ENCODE measurements at places on chromosomes 1 and 21.

- DNase-seq, result no peak
These were observed 104.8 kb downstream of the PAX7 start for GRCh38 chr1:18735224-18735997.

DNA sequence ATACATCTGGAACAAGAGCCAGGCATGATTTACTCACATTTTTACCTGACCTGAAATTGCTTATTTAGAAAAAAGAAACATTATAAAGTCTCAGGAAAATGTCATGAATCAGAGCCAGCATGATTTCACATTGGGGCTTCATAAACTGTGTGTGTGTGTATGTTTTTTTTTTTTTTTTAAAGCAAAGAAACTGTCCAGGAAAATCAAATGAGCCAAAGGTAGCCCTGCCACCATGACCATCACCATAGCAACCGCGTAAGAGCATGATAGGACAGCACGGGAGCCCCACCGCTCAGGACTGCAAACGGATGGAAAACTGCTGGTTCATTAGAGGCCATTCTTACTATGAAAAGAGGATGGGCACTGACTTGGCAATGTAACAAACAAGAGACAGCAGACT, 139.2 kb downstream of the NTMT2 start:
- DNase-seq, result no peak

- DNase-seq, result no peak
These were observed 24.3 kb upstream of the IFNAR2 start for GRCh38 chr21:33205476-33205875.

DNA sequence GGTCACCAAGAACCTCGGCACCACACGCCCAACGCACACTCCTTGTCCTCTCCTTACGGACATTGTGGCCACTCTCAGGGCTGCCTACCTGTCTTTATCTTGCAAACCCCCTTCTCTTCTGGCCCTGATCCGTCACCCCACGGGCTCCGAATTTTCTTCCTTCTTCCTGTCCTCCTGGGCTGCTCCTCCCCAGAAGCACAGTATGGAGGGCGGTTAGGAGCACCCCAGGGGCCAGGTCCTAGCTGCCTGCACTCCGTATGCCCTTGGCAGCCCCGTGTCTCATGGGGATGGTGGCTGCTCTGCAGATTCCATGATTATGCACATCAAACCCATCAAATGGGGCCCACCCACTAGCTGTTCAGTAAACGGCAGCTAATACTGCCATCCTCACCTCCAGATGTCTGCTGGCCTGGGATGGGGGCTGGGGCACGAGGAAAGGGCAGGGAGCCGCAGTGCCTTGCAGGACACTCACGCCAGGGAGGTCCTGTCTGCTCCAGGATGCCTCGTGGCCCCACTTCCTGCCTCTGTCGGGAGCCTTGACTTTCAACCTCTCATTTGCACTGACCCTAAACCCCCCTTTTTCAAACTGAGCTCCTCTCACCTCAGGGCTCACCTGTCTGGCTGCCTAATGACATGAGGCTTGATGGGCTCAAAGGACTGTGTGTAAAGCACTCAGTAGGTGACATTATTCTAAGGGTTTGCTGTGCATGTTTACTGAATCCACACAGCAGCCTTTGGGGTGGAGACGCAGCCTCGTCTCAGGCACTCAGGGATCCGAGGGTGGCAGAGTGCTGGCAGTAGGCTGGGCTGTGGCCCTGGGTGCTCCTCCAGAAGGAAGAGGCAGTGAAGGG, 4.4 kb downstream of the TTC34 start:
- DNase-seq, result no peak

DNA sequence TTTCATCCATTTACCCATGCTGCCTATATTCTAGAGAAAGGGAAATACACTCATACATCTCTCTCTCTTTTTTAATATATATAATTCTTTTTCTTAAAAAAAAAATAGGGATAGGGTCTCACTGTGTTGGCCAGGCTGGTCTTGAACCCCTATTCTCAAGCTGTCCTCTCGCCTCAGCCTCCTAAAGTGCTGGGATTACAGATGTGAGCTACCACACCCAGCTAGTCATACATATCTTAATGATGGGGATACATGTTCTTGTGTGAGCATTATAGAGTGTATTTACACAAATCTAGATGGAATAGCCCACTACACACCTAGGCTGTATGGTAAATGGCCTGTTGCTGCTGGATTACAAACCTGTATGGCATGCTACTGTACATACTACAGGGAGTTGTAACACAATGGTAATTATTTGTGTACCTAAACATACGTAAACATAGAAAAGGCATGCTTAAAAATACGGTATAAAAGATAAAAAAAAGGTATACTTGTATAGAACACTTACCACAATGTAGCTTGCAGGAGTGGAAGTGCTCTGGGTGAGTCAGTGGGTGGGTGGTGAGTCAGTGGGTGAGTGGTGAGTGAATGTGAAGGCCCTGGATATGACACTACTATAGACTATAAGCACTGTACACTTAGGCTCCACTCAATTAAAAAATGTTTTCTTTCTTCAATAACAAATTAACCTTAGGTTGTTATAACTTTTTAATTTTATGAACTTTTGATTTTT, 72.9 kb downstream of the IVNS1ABP start:
- peak; percentile 46 for DNase-seq

- DNase-seq, result no peak
These were observed 1.9 kb upstream of the CA6 start for GRCh38 chr1:8943498-8944405.

- no peak for DNase-seq
These were observed 594.6 kb upstream of the ZP4 start for GRCh38 chr1:238485057-238485911.

GRCh38 chr1:5682626-5683225, 309.5 kb downstream of the NPHP4 start:
- DNase-seq, result no peak

- no peak for DNase-seq
These were observed 338.2 kb downstream of the KIF26B start for GRCh38 chr1:245493029-245493428.

DNA sequence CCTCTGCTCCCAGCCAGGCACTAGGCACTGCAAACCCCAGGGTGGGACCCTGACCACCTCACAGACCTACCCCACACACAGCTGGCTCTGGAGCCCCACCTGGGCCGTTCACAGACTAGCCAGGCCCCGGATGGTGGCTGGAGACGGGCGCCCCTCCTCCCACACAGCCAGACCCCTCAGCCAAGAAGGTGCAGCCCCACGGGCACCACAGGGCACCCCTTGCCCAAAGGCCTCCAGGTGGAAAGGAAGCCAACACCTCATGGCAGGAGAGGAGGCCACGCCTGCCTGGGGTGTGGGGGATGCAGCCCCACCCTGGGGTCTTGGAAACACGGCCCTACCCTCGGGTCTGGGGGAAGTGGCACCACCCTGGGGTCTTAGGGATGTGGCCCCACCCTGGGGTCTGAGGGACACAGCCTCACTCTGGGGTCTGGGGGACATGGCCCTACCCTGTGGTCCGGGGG, 44.6 kb downstream of the WNT9A start:
- DNase-seq, result no peak

DNA sequence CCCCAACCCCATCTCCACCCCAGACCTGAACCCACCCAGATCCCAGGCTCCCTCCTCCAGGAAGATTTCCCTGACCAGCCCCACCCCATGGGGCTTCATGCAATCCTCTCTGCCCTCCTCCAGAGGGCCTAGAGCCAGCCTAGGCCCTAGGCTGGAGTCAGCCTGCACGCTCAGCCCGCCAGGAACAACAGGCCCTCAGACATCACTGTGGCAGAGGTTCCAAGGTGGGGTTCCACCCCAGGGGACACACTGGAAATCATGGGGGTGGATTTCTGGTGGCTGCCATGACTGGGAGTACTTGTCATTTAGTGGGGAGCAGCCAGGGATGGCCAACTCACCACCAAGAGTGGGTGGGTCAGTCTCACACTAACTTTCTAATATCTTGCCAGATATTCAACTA, 122.0 kb downstream of the GLIS1 start:
- DNase-seq, result no peak

- DNase-seq, result no peak
These were observed 22.0 kb upstream of the CAMK1G start for GRCh38 chr1:209561532-209561931.

GRCh38 chr21:36927719-36928117, 38.8 kb downstream of the HLCS start:
- DNase-seq, result peak; percentile 59

DNA sequence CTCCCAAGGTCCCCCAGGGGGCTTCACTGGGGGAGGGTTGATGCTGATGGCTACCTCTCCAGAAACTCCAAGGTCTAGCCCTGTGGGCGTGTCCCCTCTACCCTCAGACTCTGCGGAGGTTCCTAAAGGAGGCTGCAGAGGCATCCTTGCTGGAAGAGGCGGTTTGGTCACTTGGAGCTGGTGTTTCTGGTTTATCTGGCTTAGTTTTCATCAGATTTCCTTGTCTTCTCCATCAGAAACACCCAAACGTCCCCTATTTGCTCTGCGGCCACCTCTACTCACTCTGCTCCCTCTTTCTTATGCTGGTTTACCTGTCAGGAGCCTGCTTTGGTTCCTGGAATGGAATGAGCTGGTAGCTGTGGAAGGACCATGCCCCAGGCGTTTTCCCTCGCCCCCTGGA, 2.5 kb downstream of the PKP1 start:
- no peak for DNase-seq

DNA sequence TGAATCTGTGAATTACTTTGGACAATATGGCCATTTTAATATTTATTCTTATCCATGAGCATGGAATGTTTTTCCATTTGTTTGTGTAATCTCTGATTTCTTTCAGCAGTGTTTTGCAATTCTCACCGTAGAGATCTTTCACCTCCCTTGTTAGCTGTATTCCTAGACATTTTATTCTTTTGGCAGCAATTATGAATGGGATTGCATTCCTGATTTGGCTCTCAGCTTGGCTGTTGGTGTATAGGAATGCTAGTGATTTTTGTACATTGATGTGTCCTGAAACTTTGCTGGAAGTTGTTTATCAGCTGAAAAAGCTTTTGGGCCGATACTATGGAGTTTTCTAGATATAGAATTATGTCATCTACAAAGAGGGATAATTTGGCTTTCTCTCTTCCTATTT, 44.2 kb upstream of the NEGR1 start:
- DNase-seq, result no peak

GRCh38 chr1:191065346-191065745, 587.7 kb upstream of the BRINP3 start:
- DNase-seq, result no peak

DNA sequence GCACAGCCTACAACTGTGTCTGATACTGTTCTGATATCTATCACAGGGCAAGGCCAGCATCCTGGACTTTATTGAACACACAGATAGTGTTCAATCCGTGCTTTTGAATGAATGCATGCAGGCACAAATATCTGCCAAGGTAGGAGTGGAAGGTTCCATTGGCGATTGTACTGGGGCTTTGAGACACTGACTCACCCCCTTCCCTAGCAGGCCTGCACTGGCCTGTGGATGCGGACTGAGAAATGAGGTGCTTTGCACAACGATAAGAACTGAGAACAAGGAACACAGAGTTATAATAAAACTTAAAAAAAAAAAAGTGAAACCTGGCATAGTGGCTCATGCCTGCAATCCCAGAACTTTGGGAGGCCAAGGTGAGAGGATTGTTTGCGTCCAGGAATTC, 62.4 kb upstream of the NGF start:
- no peak for DNase-seq

DNA sequence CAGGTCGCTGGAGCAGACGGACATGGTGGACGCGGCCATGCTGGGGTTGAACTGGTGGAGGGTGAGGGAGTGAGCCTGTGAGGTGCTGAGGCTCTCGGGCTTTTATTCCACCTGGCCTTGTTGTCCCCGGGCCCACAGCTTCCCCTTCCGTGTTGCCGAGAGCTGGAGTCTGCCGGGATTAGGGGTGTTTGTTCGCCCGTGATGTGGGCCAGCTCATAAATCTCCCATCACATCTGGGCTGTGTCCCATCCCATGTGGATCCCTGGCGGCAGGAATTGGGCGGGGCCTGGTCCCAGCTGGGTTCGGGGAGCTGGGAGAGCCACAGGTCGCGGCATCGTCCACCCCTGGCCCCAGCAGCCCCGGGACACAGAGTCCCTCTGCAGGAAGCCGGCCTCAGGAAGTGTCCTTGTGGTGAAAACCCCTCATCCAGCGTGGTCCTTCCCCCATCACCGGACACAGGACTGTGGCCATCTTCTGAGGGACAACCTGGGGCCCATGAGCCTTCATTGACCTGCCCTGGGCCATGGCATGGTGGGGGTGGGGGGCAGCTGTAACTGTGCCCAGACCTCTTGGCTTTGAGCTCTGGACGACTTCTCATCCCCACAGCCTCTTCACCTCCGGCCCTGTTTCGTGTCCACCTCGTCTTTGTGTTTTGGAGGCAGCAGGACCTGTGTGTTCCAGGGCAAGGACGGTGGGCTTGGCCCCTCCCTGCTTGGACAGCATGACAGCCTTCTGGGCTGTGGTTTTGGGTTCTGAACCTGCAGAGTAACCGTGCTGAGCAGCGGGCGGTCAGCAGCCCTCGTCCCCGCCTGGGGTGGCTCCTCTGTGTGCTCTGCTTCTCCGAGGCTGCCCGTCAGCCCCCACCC, at the start of gene KRTAP10-6:
Gene KRTAP10-6 (minus strand): TSS at position 60 of the 866 bp plus-strand sequence. CDS start 21 bp downstream, at position 39.
- DNase-seq, result no peak

GRCh38 chr1:212113706-212114105, 78.2 kb downstream of the DTL start:
- DNase-seq, result no peak

- DNase-seq, result no peak
These were observed 176.5 kb upstream of the HOOK1 start for GRCh38 chr1:59638231-59638711.

- DNase-seq, result no peak
These were observed 660.7 kb downstream of the PTPRU start for GRCh38 chr1:29896791-29897714.

GRCh38 chr1:90198616-90199332, 203.9 kb downstream of the ZNF326 start:
- DNase-seq, result no peak

DNA sequence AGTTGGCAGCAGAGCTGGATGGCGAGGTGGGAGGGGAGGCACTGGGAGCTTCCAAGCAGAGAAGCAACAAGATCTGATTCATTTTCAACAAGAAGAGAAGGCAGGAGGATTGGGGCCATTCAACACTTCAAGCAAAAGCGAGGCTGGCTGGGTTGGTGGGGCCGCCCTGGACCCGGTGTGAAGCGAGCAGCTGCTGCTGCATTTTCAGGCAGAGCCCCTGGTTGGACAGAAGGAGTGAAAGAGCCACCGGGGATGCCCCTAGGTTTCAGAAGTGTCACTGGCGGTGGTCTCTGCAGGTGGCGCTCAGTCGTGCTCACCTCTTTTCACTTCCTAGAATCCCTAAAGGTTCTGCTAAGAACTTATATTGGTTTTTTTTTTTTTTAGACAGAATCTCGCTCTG, 18.0 kb downstream of the SLC2A7 start:
- DNase-seq, result no peak

GRCh38 chr1:84855168-84855567, 37.8 kb downstream of the LPAR3 start:
- no peak for DNase-seq

- DNase-seq, result no peak
These were observed 2.8 kb upstream of the C1orf210 start for GRCh38 chr1:43288058-43288784.

DNA sequence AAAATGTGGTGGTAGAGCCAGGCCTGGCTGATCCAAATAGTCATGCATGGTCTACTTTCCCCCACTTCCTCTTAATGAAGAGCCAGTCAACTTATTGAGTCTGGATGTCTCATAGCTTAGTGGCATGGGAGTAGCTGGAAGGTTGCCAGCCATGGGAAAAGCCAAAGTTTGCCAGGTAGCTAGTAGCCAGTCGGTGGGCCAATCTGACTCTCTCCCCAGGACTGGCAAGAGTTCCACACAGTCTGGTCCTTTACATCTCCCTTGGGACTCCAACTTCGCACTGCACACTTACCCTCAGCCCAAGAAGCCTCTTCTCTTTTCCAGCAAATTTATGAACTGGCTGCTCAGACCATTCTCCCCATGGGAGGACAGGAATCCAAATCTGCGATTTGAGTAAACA, 8.3 kb downstream of the WARS2 start:
- no peak for DNase-seq
